NCI-H2107 (cell line): ENCODE measurements at places on chromosomes 2 and 18.

DNA sequence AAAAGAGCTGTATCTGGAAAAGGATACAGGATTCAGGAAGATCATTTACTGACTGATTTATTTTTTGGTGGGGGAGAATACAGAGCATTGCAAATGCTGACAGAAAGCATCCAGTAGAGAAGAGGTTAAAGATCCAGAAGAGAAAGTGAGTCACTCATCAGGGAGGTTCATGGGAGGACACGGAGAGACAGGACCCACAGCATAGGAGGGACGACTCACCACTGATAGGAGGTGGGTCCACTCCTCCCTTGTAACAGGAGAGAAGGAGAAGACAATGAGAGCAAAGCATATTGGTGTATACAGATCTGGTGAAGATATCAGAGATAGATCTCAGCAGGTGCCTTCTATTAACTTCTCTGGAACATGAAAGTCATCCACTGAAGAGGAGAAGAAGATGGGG, 142.4 kb upstream of the AQP4 start:
- no peak for DNase-seq

- DNase-seq: no peak
Observed at GRCh38 chr2:113886479-113887008, 3.3 kb upstream of the ACTR3 start.

GRCh38 chr2:113930448-113930847, 40.6 kb downstream of the ACTR3 start:
- no peak for DNase-seq

DNA sequence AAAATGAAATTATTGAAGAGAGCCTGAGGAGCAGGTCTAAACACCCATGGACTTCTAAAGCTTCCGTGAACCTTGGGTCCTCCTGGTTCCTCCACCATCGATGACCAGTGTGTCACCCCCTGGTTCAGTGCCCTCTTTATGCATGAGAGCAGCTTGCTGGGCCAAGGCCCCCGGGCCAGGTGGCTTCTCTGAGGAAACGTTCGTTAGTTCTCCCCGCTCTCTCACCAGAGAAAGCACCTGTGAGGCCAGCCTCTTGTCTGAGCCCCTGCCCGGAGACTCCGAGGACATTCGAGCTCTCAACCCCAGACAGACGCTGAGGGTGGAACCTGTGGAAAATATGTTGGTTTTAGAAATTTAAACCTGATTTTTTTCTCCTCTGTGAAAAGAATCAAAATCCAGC, 92.4 kb downstream of the GLI2 start:
- no peak for DNase-seq

GRCh38 chr2:37324536-37324785, 172 bp downstream of the PRKD3 start:
- DNase-seq: no peak
